ENCODE measurements at places on chromosomes 11 and 22.

- DNase-seq = peak; percentile 50
These were observed 32.4 kb upstream of the NAV2 start for GRCh38 chr11:19679952-19680828.

GRCh38 chr22:17097062-17097461 is 12.3 kb downstream of the IL17RA start:
- no peak for DNase-seq

- DNase-seq = no peak
These were observed 404.6 kb upstream of the CNTN5 start for GRCh38 chr11:98616098-98616655.

GRCh38 chr11:126816645-126817044 is 183.9 kb downstream of the KIRREL3 start:
- DNase-seq = no peak

DNA sequence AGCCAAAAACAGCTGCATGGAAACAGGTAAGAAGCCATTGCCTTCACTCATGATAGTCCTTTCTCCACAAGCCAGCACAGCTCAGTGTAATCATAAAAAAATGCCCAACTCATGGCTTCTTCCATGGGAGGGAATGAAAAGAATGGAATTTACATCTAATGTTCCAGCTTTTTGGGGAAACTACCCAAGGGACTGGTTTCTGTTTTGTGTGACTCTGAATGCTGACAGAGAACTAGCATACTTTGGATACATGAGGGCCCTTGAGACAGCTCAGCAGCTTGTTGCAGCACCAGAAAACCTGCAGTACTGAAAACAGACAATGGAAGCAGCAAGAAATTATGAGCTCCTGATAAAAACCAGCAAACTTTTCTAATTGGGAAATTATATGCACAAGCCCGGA is 24.2 kb upstream of the HORMAD2 start:
- no peak for DNase-seq
